ENCODE measurements at places on chromosomes 12 and 14.

DNA sequence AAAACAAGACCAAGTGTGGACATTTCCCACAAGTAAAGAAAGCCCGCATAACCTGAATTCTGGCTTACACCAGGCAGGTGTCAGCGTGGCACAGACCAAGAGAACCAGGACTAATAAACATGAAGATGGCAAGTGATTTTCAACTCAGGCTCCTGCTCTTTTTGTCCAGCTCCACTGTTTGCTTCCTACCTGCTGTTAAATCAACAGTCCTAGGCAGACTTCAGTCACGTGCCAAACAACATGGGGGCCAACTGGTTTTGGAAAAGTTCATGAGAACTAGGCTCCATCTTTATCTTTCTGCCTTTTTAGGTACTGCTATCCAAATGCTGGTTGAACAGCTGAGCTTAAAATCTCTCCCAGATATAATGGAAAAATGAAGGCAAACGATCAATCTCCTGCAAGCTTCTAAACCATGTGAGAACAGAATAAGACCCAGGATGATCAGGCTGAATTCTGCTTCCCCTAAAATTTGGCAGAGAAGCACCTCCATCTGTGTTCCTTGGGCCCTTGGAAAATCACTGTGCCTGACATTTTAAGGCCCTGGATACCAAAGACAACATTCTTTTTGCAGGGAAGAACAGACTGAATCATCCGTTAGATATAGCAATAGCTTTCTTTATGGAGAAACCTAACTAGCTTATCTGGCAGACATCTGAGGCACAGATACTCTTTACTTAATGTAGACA is 215.6 kb upstream of the USP15 start:
- no peak for DNase-seq

- no peak for DNase-seq
Measured at GRCh38 chr14:70718383-70719118, 76.8 kb downstream of the TTC9 start.

GRCh38 chr12:93415723-93416464 is 25.9 kb downstream of the UBE2N start:
- no peak for DNase-seq

DNA sequence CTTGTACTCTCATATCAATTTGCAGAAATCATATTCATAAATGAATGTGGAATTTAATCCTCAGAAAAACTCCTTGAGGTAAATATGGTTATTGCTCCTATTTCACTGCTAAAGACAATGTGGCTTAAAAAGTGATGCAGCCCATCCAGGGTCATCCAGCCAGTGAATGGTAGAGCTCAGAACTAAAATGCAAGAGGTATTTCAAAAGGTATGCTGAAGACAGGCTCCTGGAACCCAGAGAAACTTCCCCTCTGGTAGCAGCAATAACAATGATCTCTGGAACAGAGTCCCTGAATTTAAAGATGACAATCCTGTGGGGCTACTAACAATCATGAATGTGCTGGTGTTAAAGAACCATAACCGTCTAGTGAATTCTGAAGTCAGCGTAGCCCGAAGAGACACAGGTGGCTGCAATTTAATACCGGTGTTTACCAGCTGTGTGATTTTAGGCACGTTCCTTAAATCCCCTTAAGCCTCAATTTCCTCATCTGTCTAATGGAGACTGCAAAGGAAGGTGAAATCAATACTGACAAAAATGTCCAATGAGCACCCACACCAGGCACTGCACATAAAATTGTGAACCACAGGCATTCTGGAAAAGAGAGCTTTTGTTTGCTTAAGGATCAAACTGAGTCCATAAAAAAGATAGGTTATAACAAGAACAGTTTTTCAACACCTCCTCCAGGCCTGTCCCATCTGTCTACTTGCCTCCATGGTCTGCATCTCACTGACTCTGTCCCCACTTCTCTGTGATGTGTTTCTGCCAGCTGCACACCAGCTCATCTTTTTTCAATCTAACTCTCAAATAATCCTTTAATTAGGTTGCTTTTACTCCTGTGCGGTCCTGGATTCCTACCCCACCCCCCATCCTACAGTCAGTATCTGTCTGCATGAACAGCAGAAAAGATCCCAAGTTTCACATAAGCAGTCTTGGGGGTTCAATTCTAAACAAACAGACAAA is 10.5 kb downstream of the TM7SF3 start:
- no peak for DNase-seq

GRCh38 chr12:12273291-12273957 is 6.6 kb upstream of the LRP6 start:
- no peak for DNase-seq

GRCh38 chr12:115267891-115268290 is 583.9 kb upstream of the TBX3 start:
- no peak for DNase-seq

GRCh38 chr14:20379743-20380142 is 33.6 kb downstream of the TEP1 start:
- no peak for DNase-seq

DNA sequence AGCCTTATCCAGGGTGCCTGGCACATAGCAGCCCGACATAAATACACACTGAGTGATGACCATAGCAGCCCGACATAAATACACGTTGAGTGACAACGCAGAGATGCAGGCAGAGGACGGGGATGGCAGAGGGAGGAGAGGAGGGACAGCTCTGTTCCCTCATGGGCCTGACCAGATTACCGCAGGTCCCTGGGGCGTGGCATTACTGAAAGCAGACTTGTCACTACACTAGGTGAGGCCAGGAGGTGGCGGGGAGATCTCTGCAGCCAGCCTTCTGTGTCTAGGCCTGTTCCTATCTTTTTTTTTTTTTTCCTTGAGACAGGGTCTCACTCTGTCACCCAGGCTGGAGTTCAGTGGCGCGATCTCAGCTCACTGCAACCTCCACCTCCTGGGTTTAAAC is 69.0 kb downstream of the HRK start:
- no peak for DNase-seq

GRCh38 chr12:103786201-103786600 is 54.8 kb downstream of the NT5DC3 start:
- no peak for DNase-seq

GRCh38 chr12:88703790-88704189 is 123.5 kb upstream of the KITLG start:
- DNase-seq = no peak

DNA sequence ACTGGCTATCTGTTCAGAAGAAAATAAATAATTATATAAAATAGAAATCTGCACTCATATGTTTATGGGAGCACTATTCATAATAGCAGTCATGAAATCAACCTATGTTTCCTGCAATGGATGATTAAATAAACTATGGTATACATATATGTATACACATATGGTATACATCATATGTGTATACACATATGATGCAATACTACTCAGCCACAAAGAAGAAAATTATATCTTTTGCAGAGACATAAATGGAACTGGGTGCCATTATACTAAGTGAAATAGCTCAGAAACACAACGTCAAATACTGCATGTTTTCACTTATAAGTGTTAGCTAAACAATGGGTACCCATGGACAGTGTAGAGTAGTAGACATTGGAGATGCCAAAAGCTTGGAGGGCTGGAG is 381.2 kb upstream of the LRFN5 start:
- DNase-seq = no peak

DNA sequence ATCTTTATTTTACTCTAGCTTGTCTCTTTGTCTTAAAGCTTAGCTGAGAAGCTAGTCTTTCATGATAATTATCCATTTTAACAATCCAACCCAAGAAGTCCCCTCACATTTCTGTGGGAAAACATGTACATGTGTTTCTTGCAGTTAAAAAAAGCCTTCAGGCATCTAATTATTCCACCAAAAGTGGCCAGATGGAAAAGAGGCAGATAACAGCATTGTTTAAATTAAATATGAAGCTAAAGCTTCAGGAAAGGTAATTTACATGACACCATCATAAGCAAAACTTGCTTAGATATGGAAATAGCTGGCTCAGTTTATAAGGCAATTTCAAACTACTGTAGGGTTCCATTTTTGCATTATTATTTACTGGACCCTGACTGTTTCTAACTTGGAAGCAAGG is 175.4 kb downstream of the UNC79 start:
- no peak for DNase-seq

- DNase-seq = no peak
Measured at GRCh38 chr12:131962069-131962468, 12.3 kb downstream of the EP400 start.

DNA sequence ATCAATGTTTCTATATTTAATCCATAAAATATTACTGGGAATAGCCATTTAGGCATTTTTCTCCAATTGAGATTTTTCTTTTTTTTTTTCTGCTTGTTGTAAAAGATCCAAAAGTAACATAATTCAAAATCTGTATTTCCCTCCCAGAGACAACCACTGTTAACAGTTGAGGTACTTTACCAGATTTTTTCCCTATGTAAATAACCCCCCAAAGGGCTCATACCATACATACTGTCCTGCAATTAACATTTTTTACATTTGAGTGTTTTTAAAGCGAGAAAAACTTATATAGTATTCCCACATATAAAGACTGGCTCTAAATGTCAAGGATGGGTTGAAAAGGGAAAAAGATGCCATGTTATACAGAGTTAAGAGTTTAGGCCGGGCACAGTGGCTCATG is 18.1 kb downstream of the PPP1R12A start:
- no peak for DNase-seq

DNA sequence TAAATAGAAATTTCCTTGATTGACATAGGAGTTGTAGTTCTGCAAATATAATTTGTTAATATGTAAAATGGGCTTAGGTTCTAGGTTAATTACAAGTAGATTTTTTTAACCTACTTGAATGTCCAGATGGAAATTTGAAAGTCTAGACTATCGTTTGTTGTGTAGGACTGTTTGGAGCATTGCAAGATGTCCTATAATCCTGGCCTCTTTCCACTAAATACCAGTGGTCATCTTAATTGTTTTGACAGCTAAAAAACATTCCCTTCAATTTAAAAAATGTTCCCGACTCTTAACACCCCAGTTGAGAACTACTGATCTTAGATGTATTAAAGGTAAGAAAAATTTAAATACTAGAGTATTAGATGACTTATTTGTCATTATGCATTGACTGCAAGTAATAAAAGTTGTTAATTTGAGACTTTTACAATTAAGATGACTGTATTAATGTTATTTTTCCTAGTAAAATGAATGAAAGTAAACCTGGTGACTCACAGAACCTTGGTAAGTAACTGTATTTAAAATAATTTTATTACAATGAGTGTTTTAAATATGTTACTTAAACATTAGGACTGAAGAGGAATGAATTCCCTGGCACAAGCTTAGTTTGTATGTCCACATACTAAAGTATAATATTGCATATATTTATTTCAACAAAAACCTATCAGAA is 21.8 kb downstream of the G2E3 start:
- no peak for DNase-seq

DNA sequence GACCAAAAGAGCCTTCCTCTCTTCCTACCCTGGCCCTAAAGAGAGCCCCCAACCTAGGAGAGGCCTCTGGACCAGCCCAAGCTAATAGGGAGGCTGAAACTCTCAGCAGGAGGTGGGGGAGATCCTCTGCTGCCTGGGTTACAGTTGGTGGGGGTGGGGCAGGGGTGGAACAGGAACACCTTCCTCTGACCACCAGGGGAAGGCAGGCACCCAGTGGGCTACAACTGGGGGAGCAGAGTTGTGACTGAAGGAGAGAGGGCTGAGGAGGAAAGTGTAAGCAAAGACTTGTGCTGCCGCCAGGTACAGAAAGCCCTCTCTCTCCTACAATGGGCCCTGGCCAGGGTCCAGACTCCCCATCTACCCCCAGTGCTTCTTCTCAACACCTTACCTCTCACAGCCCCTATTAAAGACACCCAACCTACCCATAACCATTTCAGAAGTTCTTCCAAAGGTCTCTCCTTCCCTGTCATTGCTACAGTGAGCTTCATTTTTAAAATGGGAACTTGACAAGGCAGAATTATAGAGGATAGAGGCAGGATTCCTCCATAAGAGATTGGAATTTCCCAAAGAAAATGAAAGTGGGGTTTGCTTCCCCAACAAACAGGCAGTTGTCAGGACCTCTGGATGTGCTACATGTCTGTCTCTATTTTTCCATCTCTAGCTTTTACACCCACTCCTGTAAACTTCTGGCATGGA is 1.4 kb downstream of the MYO1A start:
- no peak for DNase-seq

GRCh38 chr12:42221726-42222125 is 16.3 kb downstream of the YAF2 start:
- DNase-seq = no peak

DNA sequence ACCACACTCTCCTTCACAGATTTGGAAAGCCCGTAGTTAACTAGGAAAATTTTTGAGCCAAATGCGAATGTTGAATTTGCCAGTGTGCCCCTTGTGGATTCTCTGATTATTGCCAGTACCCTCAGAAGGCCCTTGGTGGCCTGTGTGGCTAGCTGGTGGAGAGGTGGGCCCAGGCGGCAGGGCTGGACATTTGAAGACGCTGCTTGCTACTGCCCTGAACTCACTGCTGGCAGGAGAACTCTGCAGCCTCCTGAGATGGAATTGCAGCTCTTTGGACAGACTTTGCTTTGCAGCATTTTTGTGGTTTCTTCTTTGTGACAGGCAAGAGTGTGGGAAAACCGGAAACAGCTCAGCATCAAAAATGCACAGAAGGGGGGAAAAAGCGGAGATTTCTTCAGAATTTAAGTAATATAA is 97.6 kb downstream of the TGFB3 start:
- no peak for DNase-seq

DNA sequence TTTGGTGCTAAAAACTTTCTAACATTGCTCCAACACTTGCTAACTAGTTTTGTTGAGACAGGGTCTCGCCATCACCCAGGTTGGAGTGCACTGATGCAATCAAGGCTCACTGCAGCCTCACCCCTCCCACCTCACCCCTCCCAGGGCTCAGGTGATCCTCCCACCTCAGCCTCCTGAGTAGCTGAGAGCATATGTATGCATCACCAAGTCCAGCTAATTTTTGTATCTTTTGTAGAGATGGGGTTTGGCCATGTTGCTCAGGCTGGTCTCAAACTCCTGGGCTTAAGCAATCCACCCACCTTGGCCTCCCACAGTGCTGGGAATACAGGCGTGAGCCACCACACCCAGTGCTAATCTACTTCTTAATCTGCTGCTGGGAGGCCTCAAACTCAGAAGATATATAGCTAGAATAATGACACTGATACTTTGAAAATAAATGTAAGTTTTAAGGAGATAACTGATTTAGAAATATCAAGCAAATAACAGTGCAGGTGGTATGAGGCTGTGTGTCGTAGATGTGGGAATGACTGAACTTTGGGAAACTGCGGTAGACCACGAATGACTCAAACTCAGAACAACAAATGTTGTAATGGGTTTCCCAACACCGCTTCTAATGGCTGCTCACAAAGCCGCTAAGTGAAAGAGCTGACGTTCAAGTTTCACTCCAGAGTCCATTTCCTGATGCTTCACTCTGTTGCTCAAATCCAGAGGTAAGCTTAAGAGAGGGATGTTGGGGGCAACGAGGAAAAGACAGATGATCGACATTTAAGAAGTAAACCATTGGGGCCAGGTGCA is 10.0 kb downstream of the TMCC3 start:
- DNase-seq = no peak

GRCh38 chr12:56362130-56363059 is at the start of gene APOF:
Gene APOF, minus strand, starts transcription at chr12:56362857. Its CDS starts 112 bp downstream, at chr12:56362745.
- DNase-seq = no peak
